A549 treated with CORT108297 at 1 μM for 4 hours (cell line): ENCODE measurements at places on chromosomes 5 and 9. TPM values are rescaled to one million over a fixed set of nuclear protein-coding genes. Genes with fewer than 3 reads are reported as not detected.

Gene THBS4
- 0.09 to 0.11 TPM (median 0.09 TPM) in 3 of 5 replicates, not detected in the others for total RNA-seq

Gene NOTCH1
- 7.6 to 13.4 TPM (median 12.4 TPM) in 5 replicates for total RNA-seq

Gene ARHGEF39
- total RNA-seq: 13.1 to 20.9 TPM (median 19.3 TPM) in 5 replicates

Gene CRB2
- 0.03 to 0.11 TPM (median 0.06 TPM) in 5 replicates for total RNA-seq

Gene SLC34A3
- total RNA-seq: 0.07 to 0.14 TPM (median 0.10 TPM) in 4 of 5 replicates, not detected in the other

Gene EIF4E1B
- total RNA-seq: not detected in 5 replicates

Gene FTMT
- not detected in 5 replicates for total RNA-seq

Gene OSMR
- total RNA-seq: 55.6 to 77.5 TPM (median 72.5 TPM) in 5 replicates

Gene SPINK4
- total RNA-seq: 0.28 TPM in 1 of 5 replicates, not detected in the others

Gene PIK3R1
- 4.6 to 6.1 TPM (median 5.9 TPM) in 5 replicates for total RNA-seq

Gene PIP5K1B
- total RNA-seq: 0.02 TPM in 1 of 5 replicates, not detected in the others

Gene ABCA1
- total RNA-seq: 4.5 to 6.2 TPM (median 5.0 TPM) in 5 replicates

Gene OR2V2
- total RNA-seq: not detected in 5 replicates

Gene ZNF782
- 1.4 to 2.2 TPM (median 1.8 TPM) in 5 replicates for total RNA-seq

Gene MZB1
- 0.09 to 0.47 TPM (median 0.16 TPM) in 3 of 5 replicates, not detected in the others for total RNA-seq

Gene OR5C1
- total RNA-seq: not detected in 5 replicates

Gene ZNG1A
- total RNA-seq: 25.2 to 29.6 TPM (median 27.0 TPM) in 5 replicates
